Stimulated activated naive CD4-positive, alpha-beta T cell (primary cell): ENCODE measurements at places on chromosomes 7 and 10.
A peak's percentile ranks its signal among the peaks of the same experiment; 100 is the strongest.

DNA sequence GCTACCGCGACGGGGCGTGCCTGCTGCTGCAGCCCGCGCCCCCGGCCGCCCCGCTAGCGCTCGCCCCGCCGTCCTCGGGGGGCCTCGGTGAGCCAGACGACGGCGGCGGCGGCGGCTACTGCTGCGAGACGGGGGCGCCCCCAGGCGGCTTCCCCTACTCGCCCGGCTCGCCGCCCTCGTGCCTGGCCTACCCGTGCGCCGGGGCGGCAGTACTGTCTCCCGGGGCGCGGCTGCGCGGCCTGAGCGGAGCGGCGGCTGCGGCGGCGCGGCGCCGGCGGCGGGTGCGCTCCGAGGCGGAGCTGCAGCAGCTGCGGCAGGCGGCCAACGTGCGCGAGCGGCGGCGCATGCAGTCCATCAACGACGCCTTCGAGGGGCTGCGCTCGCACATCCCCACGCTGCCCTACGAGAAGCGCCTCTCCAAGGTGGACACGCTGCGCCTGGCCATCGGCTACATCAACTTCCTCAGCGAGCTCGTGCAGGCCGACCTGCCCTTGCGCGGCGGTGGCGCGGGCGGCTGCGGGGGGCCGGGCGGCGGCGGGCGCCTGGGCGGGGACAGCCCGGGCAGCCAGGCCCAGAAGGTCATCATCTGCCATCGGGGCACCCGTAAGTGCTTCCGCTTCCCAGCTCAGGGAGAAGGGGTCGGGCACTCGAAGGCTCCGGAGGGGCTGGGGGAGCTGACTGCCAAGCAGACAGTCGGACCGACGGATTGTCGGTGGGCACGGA, 761 bp downstream of the PTF1A start:
- no peak for DNase-seq

- DNase-seq = no peak
Measured at GRCh38 chr7:153061910-153062528, 302.5 kb downstream of the ACTR3B start.

DNA sequence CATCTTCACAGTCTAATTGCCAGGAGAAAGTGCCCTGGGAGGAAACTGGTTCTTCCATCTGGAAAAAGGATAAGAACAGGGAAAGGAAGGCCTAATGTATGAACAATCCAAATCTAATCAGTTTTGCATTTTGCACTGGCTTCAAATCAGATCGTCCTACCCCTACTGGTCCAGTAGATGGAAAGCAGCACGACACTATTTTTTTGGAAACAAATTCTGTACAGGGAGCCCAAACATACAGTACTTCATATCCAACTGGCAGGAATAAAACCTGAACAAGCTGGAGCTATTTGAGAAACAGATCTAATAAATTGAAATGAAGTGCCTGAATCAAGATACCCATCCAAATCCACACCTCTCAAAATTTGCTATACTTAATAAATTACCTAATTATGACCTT, 36.5 kb downstream of the ETV1 start:
- no peak for DNase-seq

GRCh38 chr10:63429281-63429680, 36.5 kb downstream of the JMJD1C start:
- no peak for DNase-seq

DNA sequence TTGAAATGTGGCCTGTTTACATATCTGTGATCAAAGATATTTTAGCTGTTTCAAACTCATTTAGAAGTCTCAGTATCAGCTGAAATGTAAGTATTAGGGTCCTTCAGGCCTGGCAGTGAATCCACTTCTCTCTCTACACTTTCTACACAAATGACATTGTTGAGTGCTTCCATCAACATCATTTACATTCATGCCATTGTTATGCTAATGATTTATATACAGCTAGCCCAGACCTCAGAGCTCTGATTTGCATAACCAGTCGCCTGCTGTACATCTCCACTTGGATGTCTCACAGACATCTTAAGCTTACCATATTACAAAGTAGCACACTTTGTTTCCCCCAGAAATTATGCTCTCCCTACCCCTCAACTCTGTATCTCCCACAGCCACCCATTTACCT, 71.6 kb downstream of the GSDME start:
- no peak for DNase-seq

- DNase-seq = no peak
Measured at GRCh38 chr10:96672481-96673175, 47.7 kb downstream of the PIK3AP1 start.

DNA sequence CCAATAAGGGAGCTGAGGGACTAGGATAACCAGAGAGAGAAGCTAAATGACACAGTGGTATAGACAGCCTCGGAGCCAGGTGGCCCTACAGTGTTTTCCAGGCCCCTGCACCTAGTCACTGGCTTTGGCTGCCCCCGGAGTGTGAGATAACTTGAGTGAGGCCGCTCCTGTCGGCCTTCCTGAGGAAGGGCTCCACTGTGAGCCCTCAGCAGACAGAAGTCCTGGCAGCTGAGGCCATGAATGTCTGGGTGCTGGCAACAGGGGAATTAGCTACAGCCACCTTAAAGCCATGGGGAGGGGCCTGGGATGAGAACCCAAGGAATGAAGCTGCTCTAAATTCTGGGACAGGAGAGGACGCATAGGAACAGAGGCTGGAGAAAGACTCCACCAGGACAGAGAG, 4.6 kb upstream of the GDF10 start:
- no peak for DNase-seq

GRCh38 chr10:54415483-54415882, 385.5 kb downstream of the PCDH15 start:
- DNase-seq = no peak

DNA sequence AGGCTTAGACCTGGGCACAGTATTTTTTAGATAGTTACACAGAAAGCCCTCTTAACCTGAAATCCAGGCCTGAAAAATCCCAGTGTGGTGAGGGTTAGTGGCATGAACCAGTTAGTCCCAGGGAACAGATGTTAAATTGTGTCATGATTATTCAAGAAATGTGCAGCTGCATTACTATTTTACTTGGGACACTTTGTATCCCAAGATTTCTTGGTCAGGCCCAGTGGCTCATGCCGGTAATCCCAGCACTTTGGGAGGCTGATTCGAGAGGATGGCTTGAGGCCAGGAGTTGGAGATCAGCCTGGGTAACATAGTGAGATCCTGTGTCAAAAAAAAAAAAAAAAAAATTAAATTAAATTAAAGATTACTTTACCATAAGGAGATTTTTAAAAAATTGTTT, 36.0 kb upstream of the OTUD1 start:
- no peak for DNase-seq

DNA sequence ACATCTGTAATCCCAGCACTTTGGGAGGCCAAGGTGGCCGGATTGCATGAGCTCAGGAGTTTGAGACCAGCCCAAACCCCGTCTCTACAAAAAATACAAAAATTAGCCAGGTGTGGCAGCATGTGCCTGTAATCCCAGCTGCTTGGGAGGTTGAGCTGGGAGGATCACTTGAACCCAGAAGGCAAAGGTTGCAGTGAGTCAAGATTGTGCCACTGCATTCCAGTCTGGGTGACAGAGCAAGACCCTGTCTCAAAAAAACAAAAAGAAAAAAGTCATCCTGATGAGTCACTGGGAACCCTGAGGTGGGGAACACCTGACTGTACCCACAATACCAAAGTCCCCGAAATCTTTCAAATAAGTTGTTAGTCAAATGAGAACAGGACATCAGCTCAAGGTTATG, 80.0 kb downstream of the NEBL start:
- no peak for DNase-seq

DNA sequence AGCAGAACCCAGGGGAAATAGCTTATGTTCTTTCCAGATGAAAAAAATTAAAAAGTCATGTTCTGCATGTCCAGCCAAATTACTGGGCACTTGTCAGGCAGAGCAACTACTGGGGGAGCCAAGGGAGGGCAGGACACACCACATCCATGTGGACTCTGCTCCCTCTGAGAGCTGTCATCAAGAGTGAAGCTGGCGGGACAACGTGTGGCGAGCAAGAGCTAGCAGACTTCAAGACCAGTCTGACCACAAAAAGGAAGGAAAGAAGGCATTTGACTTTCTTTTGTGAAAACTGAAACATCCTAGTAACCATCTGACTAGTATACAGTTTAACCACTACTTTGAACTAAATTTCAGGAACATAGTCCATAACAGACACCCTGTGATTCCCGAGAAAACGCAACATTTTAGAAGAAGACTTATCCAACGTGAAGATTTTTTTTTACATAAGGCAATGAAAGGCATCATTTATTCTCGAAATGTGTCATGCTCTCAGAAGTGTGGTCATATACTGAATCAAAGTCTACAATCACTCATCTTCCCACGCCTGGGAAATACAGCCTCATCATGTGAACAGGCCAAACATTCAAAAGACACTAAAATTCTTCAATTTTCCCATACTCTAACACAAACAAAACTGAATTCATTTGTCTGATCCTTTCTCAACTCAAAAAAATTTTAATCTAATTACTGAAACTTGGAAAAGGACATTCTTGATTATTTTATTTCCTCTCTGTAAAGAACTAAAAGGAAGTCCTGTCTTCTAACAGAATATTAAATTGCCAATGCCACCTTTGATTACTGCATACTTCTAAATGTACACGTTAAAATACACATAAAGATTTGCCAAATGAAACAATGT, 15.5 kb downstream of the CYTH3 start:
- DNase-seq = no peak

DNA sequence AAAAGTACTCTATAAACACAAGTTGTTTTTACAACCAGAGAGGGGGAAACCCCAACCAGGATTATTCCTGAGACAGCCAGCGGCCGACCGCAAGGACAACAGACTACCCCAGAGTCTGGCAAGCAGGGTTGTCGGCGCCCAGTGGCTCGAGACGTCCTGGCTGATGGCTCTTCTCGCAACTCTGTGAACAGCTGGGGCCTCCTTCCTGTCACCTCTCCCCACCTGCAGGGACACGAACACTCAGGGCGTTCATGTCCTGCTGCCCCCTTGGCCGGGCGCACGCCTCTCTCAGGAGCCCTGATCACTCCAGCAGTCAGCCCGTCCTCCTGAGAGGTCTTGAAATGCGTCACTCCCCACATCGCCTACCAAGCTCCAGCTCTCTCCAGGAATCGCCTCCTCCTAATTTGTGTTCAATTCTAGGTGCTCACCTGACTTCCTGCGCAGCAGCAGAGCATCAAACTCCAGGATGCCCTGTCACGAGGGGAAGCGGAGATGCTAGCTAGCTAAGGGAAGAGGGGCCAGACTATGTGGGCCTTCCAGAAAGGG, 66.4 kb upstream of the TNRC18 start:
- DNase-seq = no peak

DNA sequence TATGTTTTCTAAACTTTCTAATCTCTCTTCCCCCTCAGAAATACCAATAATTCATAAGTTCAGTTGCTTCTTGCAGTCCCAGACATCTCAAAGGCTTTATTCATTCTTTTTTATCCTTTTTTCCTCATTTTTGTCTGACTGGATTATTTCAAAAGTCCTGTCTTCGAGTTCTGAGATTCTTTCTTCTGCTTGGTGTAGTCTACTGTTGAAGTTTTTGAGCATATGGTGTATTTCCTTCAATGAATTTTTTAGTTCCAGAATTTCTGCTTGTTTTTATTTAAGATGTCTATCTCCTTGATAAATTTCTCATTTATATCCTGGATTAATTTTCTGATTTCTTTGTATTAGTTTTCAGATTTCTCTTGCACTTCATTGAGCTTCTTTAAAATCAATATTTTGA, 8.4 kb downstream of the TMEM140 start:
- no peak for DNase-seq

- DNase-seq = no peak
Measured at GRCh38 chr7:150471886-150472285, 21.5 kb downstream of the GIMAP8 start.

- no peak for DNase-seq
Measured at GRCh38 chr10:6603142-6604125, 23.4 kb upstream of the PRKCQ start.

GRCh38 chr7:142883571-142884285, 1.8 kb downstream of the TRPV6 start:
- no peak for DNase-seq

- peak; percentile 10 for DNase-seq
Measured at GRCh38 chr10:84177541-84178141, 4.0 kb downstream of the GPR15LG start.

- no peak for DNase-seq
Measured at GRCh38 chr10:102069071-102069470, 3.9 kb downstream of the HPS6 start.

GRCh38 chr7:136130511-136131303, 153.5 kb upstream of the MTPN start:
- no peak for DNase-seq

DNA sequence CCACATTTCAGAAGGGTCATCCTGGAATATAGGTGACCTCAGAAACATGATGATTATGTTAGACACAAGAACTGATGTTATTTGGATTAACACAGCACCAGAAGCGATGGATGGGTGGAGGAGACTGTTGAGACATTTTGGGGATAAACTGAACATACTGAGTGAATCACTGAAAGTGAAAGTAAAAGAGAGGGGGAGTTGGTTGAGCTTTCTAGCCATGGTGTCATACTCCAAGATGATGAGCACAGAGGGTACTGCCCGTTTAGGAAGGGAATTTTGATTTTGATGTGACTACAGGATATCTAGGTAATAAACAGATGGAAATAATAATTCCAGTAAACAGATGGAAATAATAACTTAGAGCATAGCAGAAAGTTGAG, 248.0 kb upstream of the NPY start:
- no peak for DNase-seq
